ENCODE measurements at places on chromosomes 12 and 14. TPM values are rescaled to one million over a fixed set of nuclear protein-coding genes. Genes with fewer than 3 reads are reported as not detected.

AICDA gene
- total RNA-seq: not detected

PXN gene
- total RNA-seq: 15.8 TPM

TSHR gene
- total RNA-seq: not detected

MMP17 gene
- 8.5 TPM for total RNA-seq

COPZ1 gene
- 124 TPM for total RNA-seq

All from regular cardiac myocyte (primary cell).